ENCODE measurements at places on chromosomes 2 and 18.

DNA sequence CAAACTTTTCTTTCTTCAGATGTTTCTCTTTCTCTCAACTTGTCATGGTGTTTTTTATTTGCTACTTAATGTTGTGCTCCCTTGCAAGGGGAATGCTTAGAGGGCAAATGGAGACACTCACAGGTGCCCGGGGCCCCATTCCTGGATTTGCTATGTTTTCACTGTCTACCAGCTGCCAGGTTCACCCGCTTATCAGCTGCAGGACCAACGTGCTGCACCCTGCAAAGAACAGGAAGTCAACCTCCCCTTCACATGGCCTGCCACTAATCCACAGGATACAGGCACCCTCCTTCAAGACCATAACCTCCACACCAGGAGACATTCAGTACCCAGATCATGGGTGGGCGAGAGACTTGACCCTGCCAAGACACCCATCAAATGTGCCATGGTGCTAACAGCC, 237.6 kb upstream of the STON1 start:
- no peak for DNase-seq

DNA sequence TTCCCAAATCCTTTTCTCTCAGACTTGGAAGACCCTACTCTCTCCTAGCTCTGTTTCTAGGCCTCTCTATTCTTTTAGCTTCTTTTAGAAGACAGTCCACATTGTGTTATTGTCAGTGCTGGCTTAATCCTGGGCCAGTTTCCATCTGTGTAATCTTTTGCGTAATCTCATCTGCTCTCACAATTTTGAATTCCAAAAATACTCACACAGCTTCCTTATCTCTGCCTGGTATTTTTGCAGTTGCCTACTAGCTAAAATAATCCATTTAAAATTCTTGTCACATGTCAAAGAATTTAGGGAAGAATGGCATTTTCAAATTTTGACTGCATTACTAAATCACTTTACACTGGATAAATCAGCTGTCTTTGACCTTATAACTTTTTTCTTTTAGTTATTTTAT, 200.6 kb upstream of the MEX3C start:
- DNase-seq, result no peak

- no peak for DNase-seq
Observed at GRCh38 chr2:96913117-96913397, 43.2 kb upstream of the SEMA4C start.

- DNase-seq, result no peak
Observed at GRCh38 chr2:109087055-109087663, 41.8 kb upstream of the SH3RF3 start.

GRCh38 chr18:76979111-76979751, 153.4 kb downstream of the MBP start:
- no peak for DNase-seq

Data from DMS79 (cell line).